ENCODE measurements at places on chromosomes 2 and 18.

DNA sequence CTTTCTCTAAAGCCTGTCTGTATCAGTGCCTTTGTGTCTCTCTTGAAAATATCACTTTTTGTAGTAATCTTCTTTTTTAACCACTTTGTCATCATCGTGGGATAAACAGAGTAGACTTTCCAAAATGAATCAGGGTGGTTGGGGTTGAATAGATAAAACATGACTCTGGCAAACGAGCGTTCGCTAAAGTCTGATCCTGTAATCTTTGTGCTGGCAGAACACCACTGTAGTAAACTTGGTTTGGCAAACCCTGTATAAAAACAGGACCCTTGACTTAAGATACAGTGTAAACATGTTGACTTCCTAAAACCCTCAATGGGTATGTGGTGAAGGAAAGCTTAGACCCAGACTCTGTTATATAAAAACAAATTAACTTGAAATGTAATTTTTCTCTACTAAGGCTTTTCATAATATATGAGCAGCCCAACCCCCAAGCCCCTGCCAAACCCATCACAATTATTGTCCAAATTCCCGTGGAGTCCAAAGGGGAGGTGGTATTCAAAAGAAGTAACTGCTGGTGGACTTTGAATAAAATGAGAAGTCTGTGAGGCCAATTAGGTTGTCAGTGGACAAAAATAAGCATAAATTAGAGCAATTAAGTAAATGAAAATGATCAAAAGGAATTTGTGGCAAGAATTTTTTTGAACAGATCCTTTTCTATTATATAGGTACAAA is 52.2 kb downstream of the COLEC12 start:
- DNase-seq: no peak

DNA sequence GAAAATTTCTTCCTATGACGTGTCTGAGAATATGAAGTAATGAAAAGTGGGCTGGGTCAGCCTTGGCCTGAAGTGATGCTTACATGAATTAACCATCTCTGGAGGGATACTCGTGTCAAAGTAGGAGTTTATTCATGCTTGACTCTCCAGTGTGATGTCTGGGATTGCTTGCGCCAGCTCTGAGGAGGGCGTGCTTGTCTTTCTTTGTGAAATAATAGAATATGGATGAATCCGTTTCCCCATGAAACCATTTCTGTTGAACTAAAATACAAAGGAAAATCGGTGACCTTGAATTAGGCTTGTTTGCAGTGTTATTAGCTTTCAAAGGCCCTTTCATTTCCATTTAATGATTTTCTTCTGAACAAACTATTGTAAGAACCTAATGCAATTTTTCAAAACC is 77.9 kb downstream of the EML6 start:
- no peak for DNase-seq

- DNase-seq: no peak
These were observed 28.5 kb downstream of the ST8SIA5 start for GRCh38 chr18:46728219-46728930.

DNA sequence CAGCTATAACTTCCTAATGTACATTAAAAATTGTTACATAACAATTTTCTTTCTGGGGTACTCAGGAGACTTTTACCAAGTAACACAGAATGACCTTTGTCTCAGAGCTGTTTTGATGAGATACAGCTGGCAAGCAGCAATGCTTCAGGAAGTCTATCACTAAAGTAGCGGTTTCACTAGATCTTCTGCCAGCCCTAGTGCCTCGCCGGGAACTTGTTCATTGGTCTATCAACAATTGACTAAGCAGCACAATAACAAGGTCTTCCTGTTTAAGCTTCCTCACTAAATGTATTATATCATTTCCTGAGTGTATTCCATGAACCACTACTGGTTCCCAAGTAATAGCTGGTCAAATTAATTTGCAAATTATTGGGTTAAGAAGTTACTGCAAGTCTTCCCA is 69.2 kb downstream of the TRIP12 start:
- DNase-seq: no peak

GRCh38 chr2:203878063-203878462 is 10.5 kb downstream of the CTLA4 start:
- no peak for DNase-seq

- no peak for DNase-seq
These were observed 3.7 kb upstream of the SP9 start for GRCh38 chr2:174330945-174331594.

- DNase-seq: no peak
These were observed 453.1 kb downstream of the CMPK2 start for GRCh38 chr2:6412533-6413091.

DNA sequence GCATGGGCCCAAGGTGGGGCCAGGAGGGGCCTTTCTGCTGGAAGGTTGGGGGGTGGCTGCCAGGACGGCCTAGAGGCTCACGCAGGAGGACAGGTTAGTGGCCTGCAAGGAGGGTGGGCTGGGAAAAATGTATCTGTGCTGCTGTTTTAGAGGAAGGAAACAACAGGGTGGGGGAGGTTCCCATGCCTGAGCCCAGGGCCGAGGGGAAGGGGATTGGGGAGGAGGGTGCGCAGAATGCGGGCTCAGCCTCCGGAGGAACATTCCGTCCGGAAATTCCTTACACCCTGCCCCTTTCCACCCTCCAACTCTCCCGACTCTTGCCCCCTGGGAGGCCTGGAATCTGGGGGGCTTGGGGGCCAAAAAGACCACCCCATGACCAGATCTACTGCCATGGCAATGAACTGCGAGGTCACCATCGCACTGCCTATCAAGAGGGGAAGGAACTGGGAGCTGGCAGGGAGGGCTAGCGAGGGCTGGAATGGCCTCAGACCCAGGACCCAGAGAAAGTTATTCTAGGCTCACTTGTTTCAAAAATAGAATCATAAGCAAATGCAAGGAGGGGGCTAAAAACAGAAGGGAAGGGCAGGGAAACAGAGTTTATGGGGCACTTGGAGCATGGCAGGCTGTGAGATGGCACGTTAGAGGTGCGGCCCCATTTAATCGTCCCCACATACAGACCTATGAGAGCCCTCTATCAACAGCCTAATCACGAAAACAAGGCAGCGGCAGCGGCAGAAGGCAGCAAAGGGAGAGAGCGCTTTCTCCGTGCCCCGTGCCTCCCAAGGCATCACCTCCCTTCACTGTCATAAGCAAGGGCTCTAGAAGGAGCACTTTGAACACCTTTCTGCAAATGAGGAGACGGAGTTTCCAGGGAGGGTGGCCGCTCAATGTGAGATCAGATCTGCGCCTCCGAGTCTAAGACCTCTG is 90.4 kb downstream of the TNS1 start:
- DNase-seq: no peak

DNA sequence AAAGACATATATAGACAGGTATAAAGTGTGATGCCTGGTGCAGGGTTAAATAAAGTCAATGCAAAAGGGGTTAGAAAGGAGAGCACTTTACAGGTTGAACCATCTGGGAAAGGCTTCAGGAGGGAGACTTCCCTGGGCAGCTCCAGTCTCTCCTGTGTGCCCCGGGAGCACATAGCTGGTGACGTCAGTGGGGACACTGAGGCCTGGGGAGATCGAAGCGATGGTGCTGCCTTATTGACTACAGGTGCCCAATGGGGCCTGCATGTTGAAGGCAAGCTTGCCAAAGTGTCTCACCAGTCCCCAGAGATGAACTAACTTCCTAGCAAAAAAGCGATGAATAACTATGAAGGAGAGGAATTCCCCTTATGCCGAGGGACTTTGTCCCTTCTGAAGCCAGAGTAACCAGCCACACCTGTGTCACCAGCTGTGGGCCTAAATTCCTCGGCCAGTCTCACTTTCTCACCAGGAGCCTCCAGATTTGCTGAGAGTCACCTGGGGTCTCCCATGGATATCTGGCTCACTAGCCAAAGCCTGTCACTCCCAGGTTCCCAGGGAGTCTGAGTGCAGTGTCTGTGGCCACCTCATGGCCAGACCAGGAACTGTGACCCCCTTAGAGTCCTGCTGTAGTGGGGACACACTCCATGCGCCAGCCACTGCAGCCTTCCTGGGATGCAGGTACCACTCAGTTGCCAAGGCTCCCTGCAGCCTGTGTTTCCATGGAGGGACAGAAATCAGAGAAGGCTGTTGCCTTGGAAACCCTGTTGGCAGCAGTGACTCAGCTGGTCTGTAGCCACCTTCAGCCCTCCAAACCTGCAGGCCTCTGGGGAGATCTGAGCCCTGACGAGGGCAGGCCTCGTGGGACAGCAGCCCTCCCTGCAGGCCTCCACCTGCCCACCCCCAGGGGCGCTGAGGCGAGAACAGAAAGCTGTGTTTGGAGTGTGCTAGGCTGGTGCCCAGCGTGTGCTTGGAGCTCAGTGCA is 128.7 kb downstream of the CTIF start:
- DNase-seq: no peak

DNA sequence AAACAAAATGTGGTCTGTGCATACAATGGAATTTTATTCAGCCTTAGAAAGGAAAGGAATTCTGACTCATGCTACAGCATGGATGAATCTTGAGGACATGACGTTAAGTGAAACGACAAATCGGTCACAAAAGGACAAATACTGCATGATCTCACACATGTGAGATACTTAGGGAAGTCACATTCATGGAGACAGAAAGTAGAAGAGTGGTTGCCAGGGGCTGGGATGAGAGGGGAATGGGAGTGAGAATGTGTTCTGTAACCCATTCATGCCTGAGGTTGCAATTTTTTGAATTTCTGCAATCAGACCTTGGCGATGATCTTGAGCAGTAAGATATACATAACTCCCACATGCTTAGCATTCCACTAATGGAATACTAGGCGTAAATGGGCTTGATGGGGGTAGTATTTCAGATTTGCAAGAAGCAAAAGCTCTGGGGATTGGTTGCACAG is 22.0 kb downstream of the FHL2 start:
- no peak for DNase-seq

Data from T1000 (cell line).